ENCODE measurements at places on chromosomes 1 and 21.
A peak's percentile ranks its signal among the peaks of the same experiment; 100 is the strongest.

GRCh38 chr1:115712911-115713609 lies 55.5 kb downstream of the CASQ2 start:
- DNase-seq: no peak

DNA sequence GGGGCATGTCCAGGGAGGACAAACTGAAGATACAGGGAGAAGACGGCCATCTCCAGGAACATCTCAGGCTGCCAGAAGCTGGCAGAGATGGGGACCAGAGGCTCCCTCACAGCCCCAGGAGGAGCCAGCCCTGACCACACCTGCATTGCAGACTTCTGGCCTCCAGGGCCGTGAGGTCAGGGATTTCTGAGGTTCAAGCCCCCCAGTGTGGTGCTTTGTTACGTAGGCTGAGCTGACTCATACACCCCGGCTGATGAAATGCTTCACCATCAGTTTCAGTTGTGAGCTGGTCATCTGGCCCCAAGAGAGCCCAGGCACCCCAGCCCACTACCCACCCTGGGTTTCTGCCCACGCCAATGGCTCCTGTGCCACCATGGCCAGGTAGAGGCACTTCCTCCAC lies 106.4 kb downstream of the SIK1 start:
- DNase-seq: no peak

- DNase-seq: no peak
These were observed 51.3 kb downstream of the KCND3 start for GRCh38 chr1:111938123-111938522.

DNA sequence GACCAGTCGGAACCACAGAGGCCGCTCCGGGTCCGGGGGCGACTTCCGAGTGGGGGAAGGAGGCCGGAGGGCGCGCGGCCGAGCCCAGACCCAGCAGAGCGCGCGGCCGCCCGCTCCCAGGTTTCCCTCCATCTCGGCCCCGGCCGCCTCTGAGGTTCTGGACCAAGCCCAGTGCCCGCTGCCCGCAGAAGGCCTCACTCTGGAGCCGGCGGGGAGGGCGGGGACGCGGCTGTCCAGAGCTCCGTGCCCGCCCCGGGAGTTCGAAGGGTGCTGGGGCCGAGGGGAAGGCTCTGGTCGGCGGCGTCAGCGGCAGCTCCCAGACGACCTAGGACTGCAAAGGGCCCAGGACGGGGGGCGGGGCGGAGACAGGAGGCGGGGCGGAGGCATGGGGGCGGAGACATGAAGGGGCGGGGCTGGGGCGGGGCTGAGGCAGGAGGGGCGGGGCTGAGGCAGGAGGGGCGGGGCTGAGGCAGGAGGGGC lies 48.0 kb upstream of the SLC19A1 start:
- no peak for DNase-seq

DNA sequence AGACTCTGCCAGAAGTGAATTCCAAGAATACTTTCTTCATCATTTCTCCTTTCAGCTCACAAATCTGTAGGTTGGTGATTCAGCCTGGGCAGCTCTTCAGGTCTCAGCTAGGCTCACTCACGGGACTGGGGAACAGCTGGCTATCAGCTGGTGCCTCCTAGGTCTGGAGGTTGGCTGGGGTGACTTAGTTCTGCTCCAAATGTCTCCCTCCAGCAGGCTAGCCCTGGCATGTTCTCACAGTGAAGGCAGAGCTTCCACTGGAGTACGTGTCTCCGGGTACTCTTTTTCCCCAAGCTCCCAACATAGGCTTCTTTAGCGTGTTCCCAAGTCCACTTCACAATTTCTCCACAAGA lies 12.5 kb upstream of the VAMP4 start:
- no peak for DNase-seq

- no peak for DNase-seq
These were observed 32.1 kb downstream of the HSD17B7 start for GRCh38 chr1:162822391-162823200.

GRCh38 chr1:66732407-66733166 lies 19.7 kb upstream of the DYNLT5 start:
- no peak for DNase-seq

GRCh38 chr1:94597701-94598100 lies 56.1 kb upstream of the F3 start:
- DNase-seq: no peak

DNA sequence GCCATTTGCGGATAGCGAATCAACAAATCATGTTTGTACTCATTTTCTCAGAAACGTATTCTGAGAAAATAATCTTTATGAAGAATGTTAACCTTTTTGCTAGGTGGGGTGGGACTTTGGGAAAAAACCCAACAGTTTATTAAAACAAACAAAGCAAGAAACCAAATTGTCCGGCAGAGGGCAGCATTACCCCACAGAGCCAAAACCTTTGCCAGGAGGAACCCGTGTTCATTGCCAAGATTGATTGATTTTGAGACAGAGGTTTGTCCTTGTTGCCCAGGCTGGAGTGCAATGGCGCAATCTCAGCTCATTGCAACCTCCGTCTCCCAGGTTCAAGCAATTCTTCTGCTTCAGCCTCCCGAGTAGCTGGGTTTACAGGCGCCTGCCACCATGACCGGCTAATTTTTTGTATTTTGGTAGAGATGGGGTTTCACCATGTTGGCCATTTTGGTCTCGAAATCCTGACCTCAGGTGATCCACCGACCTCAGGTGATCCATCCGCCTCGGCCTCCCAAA lies 70.8 kb upstream of the RHOU start:
- DNase-seq: peak; percentile 84

DNA sequence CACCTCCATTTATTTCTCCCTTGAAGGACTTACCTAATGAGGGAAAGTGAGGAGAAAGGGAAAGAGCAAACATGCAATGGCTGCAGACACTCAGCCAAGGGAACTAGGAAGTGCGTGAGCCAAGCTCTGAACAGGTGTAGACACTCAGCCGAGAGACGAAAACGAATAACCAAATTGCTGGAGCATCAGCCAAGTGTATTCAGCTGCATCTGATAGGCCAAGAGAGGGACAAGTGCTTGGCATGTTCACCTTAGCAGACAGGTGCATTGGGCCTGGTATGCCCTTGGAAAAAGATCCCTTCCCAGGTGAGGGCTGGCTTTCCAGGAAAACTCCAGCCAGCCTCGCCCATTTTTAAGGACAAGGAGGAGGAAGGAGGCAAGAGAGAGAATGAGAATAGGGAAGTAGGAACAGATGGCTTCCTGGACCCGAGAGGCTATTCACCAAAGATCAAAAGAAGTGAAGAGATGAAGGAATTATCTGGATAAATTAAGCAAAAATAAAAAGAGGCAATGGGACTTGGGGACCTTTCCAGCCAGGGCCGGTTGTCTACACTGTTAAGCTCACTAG lies 184.7 kb downstream of the TOMM20 start:
- no peak for DNase-seq

DNA sequence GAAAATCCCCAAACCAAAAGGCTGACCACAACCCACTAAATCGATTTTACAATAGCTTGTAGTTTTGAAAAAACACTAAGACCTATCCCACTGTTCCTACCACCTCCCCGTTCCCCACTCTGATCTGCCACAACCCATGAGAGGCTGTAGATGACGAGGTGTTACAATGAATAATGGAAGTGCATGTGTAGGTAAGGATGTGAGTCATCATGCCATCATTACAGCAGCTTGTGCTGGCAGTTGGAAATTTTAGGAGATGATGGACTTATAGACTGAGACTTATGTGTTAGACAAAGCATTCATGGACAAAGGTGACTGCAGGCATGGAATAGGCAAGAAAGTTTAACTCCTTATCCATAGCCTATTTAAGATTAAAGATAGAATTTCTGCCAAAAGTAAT lies 184.7 kb upstream of the CACYBP start:
- DNase-seq: no peak

GRCh38 chr1:18748435-18748834 lies 111.0 kb downstream of the TAS1R2 start:
- no peak for DNase-seq

DNA sequence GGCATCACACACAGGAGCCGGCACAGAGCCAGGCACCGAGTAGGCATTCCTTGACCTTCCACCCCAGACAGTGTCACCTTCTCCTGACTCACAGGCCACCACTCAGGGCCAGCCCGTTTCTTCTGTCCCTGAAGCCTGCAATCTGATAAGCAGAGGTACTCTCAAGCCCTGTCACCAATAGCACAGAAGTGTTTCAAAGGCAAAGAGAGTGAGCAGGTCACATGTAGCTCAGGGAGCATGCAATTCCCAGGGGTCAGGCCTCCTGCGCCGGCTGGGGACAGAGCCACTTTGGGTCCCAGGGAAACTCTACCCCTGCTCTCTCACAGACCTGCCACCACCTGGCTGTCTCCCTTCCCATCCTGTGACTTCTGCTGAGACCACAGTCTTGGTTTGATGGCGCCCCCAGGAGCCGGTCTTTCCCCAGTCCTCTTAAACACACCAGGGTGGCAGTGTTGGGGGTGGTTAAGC lies 13.2 kb downstream of the CAPN9 start:
- no peak for DNase-seq

DNA sequence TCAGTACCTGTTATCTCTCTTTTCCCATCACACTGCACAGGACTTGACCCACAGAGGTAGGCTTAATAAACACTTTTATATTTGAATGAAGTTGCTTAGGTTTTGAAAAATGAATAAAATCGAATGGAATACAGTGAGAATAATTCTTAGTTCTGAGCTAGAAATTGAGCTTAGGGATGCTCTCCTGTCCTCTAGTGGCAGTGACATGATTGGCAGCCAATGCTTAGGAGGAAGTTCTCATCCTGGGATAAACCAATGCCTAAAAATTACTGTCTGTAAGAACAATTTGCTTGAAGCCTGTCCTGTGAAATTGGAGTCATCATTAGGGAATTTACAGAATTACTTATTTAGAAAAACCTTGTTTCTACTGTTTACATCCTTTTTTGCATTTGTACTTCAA lies 21.3 kb upstream of the CYP4X1 start:
- no peak for DNase-seq
